CD4-positive, alpha-beta T cell treated with Interferon gamma for 1 hour (primary cell): ENCODE measurements at places on chromosomes 4 and X.

GRCh38 chr4:123325241-123325681 lies 71.3 kb upstream of the SPRY1 start:
- DNase-seq = no peak

DNA sequence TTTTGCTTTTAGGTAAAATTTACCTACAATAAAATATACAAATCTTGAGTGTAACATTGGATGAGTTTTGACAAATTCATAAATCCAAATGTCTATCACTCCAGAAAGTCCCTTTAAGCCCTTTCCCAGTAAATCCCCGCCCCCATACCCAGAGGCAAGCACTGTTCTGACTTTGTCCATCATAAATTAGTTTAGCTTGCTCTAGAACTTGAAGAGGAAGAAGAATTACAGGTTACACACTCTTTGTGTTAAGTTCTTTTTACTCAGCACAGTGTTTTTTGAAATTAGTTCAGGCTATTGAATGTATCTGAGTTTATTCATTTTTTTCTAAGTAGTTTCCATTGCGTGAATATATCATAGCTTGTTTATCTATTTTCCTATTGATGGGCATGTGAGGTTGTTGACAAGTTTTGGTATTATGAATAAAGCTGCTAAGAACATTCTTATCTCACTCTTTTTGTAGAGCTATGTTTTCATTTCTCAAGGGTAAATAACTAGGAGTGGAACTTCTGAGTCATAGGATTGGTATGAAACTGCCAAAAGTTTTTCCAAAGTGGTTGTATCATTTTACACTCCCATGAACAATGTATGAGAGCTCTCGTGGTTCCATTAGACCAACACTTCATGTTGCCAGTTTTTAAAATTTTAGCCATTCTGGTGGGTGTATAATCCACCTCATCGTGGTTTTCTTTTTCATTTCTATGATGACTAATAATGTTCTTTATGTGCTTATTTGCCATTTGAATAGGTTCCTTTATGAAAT lies 22.4 kb upstream of the HPSE start:
- DNase-seq = no peak

DNA sequence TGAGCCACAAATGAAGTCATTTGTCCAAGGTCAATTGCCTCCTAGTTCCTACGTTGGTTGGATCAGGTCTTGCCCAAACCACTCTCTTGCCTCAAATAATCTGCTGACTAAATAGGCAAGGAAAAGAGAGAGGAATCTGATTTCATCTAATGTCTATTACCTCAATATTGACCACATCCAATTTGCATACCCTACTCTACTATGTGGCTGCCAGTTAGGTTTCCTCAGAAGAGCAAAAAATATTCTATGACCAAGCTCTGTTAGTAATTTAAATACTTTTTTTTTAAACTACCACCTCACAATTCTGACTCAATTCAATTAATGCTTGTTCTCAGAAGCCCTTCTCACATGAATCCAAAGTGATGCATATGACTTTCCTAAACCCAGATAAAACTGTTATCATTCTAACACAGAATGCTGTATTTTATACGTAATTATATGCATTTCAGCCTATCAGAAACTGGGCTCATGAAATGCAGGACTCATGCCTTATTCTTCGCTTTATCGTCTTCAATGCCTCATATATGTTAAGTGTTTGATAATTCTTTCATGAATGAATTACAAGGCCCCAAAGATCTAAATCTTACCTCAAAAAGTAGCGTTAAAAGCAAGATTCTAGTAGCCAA lies 98.6 kb downstream of the HUWE1 start:
- no peak for DNase-seq

DNA sequence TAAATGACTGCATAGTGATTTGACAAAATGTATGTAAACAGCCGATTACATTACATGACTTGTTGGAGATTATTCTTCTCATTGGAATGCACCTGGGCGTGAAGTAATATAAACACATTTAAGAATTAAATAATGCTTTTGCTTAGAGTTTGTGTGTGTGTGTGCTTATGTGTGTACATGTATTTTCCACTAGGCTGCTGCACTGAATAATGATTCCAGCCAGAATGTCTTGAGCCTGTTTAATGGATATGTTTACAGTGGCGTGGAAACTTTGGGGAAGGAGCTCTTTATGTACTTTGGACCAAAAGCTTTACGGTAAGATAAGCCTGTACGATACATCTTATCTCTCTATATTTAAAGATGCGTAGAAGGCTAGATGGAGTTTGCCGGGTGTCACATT lies 12.6 kb downstream of the NEIL3 start:
- DNase-seq = no peak

- DNase-seq = no peak
Measured at GRCh38 chr4:89156174-89156914, 45.0 kb downstream of the TIGD2 start.

DNA sequence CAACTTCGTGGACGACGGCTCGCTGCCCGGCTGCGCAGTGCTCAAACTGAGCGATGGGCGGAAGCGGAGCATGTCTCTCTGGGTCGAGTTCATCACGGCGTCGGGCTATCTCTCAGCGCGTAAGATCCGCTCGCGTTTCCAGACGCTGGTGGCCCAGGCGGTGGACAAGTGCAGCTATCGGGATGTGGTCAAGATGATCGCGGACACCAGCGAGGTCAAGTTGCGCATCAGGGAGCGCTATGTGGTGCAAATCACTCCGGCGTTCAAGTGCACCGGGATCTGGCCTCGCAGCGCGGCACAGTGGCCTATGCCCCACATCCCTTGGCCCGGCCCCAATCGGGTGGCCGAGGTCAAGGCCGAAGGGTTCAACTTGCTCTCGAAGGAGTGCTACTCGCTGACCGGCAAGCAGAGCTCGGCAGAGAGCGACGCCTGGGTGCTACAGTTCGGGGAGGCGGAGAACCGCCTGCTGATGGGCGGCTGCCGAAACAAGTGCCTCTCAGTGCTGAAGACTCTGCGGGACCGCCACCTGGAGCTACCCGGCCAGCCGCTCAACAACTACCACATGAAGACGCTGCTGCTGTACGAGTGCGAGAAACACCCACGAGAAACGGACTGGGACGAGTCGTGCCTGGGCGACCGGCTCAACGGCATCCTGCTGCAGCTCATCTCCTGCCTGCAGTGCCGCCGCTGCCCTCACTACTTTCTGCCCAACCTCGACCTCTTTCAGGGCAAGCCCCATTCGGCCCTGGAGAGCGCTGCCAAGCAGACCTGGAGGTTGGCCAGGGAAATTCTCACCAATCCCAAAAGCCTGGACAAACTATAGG lies 1.5 kb downstream of the MAB21L2 start:
- no peak for DNase-seq

DNA sequence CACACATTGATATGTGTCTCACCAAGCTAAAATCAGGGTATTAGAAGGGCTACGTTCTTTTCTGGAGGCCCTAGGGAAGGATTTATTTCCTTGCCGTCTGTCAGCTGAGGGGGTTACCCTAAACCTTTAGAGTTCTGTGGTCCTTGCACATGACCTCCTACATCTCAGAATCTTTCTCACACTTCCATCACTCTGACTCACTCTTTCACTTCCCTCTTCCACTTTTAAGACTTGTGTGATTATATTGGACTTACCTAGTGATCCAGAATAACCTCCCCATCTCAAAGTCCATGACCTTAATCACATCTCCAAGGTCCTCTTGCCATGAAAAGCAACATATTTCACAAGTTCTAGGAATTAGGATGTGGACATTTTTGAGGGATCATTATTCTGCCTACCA lies 53.6 kb upstream of the FUNDC1 start:
- no peak for DNase-seq

GRCh38 chr4:38891051-38891983 lies 23.7 kb downstream of the FAM114A1 start:
- no peak for DNase-seq

DNA sequence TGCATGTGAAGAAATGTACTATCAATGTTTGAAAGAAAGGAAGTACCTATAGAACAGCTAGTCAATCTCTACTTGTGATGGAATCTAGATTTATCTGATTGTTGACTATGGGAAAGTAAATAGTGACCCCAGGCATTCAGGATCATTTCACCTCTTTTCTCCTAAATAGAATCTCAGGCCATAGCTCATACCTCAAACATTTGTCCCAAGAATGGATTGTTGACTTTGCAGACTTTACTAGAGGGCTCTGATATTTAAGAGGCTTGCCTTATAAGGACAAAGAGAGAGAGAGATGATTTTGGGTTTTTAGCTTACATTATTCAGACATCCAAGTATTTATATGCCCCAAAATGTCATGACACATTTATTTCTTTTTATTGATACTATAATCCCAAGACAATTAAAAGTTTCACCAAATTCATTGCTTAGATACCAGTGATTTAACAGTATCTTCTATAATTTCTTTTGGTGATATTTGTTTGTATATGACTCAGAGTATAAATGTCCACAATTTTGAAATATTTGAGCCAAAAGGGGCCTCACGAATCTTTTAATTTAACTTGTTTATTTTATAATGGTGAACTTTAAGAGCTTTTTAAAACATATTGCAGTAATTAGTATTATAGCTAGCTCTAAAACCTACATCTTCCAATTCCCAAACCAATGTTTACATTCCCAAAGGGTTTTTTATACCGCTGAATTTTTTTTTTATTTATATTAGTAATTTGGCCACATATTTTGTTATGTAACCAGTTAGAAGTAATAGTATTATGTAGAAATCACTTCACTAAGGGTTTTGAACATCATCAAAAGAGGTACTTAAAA lies 614.1 kb downstream of the PCDH7 start:
- no peak for DNase-seq

DNA sequence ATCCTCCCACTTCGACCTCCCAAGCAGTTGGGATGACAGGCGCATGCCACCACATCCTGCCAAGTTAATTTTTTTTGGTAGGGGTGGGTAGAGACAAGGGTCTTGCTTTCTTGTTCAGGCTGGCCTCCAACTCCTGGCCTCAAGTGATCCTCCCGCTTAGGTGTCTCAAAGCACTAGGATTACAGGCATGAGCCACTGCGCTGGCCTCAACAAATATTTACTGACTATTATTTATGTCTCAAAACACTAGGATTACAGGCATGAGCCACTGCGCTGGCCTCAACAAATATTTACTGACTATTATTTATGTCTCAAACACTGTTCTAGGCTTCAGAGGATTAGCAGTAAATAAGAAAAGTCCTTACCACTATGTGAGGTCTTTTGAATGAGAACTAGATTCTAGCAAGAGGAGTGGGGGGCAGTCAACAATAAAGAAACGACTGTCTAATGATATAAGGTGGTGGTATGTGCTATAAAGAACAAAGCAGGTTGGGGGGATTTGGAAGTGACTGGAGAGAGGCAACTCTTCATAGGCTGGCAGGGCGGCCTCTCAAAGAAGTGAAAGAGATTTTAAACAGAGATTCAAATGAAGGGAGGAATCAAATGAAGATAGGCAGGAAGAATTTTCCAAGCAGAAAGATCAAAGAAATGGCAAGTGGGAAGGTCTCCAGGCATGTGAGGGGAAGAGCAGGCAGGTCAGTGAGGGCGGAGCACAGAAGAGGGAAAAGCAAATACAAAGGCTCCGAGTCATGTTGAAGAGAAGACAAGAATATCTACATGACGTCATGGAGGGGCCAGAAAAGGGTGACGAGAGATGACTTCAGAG lies 12.7 kb upstream of the ACSL1 start:
- DNase-seq = no peak

- DNase-seq = no peak
Measured at GRCh38 chrX:121671649-121672048, 624.2 kb downstream of the GLUD2 start.

- DNase-seq = no peak
Measured at GRCh38 chrX:46737462-46737861, 21.5 kb downstream of the SLC9A7 start.

GRCh38 chr4:125702406-125702805 lies 387.7 kb downstream of the FAT4 start:
- no peak for DNase-seq
